ENCODE measurements at places on chromosomes 7 and 10. TPM values are rescaled to one million over a fixed set of nuclear protein-coding genes. Genes with fewer than 3 reads are reported as not detected.

- no peak for DNase-seq
These were observed 199.5 kb downstream of the GPAM start for GRCh38 chr10:111984057-111984456.

NRP1 gene
- total RNA-seq = 21.4 TPM

GRCh38 chr10:11475831-11476434, 135.5 kb downstream of the USP6NL start:
- no peak for DNase-seq

GRCh38 chr7:851204-851603, 18.9 kb downstream of the SUN1 start:
- no peak for DNase-seq

FAM25G gene
- total RNA-seq = not detected

PNLIPRP3 gene
- total RNA-seq = not detected

DNA sequence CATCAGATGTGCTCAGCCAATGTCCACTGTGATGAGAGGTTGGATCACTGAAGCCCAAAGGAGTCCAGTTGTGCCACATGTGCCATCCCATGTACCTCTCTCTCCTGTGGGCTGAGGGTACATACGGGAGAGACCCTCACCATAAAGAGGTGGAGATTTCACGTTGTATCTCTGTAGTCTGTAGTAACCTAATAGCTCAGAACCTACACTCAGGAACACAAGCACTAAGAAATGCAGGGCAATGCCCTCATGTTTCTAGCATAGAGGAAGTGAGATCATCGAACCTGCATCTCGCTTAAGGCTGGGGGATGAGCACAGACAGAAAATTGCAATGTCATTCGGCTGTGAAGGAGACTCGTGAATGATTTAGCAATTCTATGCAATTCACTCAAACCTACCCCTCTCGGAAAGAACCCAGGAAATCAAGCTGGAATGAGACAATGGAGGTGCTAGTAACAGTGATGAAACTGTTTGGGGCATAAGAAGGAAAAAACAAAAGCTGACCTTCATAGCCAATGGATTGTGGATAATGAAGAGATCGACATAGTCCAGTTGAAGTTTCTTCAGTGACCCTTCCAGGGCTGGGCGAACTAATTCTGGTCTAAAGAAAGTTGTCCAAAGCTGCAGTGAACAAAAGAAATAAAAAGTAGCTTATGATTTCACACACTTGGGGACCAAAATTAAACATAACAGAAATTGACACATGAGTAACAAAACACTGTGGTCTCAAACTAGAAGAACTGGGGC, 80.3 kb upstream of the UCN3 start:
- no peak for DNase-seq

DNA sequence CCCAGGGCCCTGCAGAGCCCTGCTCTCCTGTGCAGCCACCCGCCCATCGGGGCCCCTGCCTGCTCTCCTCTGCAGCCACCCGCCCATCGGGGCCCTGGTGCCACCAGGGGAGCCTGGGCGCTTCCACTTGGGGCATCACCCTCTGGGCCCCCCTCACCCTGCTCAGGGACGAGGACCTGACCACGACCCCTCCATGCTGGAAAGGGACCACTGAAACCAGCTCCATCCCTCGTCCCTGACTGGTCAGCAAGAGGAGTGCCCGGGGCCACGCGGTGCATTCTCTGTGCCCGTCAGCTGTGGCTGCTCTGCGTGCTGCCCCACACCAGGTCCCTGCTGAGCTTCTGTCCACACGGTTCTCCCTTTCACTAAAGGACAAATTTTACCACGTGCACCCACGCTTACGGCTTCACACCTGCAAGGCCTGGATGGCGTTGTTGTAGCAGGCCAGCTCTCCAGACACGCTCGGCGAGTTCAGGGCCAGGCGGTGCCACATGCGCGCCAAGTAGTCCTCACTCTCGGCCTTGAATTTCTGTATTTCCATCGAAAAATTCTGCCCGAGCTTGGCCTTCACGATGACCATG, 57.6 kb downstream of the CFAP46 start:
- no peak for DNase-seq

OR13A1 gene
- not detected for total RNA-seq

DNA sequence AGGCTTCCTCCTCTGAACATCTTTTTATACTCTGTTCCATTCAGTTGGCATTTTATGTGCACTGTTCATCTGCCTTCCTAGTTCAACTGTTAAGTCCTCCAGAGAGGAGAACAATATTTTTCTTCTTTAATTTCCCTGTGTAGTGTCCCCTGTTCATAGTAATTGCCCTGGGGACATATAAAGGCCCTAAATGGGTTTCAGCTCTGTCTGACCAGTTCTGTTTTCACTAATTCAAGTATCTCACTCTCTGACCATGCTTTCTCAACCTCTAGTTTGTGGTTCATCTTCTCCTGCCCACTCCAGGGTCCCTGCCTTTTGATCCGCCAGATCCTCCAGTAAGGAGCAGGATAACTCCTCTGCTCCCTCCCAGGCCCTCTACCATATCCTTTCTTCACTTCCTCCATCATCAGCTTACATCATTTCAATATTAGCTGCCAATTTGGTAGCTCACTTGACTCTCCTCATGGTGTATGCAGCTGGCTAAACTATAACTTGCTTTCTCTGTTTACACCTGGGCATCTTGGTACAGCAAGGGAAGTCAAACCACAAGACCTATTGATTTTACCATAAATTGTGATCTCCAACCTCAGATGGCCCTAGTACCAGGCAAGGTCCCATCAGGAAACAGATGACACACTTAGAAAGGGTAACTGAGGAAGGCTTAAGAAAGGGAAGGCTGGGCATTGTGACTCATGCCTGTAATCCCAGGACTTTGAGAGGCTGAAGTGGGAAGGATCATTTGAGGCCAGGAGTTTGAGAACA, 17.7 kb upstream of the C10orf67 start:
- DNase-seq = no peak

DNA sequence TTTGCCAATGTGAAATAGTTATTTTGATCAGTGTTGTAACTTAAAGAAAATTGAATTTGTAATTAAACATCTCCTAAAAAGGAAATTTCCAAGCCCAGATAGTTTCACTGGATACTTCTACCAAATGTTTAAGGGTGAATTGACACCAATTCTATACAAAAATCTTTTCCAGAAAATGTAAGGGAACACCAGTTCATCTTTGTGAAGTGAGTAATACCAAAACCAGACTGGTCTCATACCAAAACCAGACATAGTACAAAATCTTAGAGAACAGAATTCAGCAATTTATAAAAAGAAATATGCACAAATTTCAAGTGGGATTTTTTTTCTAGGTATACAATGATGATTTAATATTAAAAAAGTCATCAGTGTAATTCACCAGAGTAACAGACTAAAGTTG, 86.0 kb upstream of the ZNF32 start:
- no peak for DNase-seq

GRCh38 chr10:14578060-14578952, 196.4 kb downstream of the FAM107B start:
- DNase-seq = no peak

- no peak for DNase-seq
These were observed 534.6 kb upstream of the POM121L12 start for GRCh38 chr7:52500841-52501240.

DNA sequence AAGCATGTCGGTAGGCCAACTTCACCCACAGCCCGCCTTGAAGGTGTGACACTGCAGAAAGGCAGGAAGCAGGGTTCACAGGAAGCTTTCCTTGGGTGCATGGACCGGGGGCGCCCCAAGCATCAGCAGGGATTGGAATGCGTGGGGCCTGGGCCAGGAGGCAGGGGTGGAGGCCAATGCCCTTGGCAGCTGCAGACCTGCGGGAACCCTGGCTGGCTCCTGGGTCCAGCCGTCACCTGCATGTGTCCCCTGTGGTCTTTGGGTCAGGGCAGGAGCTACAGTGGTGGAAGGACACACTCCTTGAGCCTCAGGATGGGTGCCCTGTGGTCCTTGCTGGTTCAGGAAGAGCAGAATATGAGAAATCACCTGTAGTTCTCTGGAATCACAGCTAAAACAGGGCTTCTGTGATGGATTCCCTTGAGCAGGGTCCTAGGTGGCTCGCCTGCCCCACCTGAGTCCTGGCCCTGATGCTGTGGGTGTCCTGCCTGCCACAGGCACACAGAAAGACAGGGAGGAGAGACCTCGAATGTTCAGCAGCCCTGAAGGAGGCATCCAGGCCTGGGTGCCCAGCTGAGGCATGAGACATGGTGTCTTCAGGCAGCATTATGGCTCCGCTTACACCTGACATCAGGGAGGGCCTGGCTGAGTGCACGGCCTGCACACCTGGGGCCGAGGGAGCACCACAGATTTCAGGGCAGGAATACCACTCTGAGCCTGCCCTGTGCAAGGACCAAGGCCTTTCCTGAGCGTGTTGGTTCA, 15.1 kb downstream of the ANTXRL start:
- DNase-seq = no peak

DNA sequence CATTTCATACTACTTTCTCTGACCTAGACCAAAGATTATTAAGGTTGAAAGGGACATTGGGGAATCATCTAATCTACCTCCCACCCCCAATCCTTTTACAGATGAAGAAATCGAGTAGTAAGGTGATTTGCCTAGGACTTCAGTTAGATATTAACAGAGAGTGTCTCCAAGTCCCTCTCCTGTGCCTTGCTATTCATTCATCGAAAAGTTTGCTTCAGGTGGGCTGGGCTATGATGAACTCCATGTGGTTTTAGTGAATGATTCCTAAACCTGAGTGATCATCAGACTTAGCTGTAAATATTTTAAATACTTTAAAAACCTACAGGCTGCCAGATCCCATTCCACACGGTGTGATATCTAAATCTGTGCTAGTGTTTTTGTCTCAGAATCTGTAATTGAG, 259.4 kb upstream of the SORCS1 start:
- DNase-seq = no peak

DNA sequence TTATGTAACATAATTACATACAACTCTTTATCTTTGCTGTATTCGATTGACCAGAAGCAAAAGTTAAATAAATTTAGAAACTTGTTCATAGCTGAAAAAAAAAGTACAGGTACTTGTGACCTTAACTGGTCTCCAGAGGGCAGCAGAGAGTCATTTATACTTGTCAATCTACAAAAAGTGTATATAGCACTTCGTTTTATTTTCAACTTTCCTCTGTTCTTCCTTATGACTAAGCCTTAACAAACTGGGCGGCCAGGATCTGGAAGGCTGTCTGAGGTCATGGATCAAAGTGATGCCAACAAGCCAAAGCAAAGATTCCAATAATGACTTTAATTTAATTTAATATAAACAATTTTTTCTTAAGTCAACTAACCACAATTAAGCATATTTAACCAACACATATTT, 29.8 kb downstream of the C10orf67 start:
- peak; percentile 14 for DNase-seq

GRCh38 chr7:144531181-144531580, 127.7 kb upstream of the NOBOX start:
- DNase-seq = no peak

OR9A2 gene
- total RNA-seq = not detected

MALRD1 gene
- total RNA-seq = 0.75 TPM

DNA sequence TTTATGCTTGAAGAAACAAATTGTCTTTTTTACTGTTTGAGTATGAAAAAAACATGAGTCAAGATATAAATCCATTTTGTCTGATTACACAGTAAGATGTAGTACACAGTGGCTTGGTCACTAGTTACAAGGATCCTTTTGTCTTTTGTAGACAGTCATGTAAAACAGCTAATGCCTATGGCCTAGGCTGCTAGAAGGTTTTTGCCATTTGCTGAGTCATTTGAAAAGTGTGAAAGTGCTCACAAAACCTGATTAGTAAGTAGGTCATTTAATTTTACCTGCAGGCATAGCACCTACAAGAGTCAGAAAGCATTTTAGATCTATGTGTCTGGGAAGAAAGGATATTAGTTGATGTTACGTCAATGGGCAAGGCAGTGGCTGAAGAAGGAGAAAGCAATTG, 819.4 kb downstream of the MAGI2 start:
- DNase-seq = no peak

SLC16A9 gene
- 0.73 TPM for total RNA-seq

- DNase-seq = peak; percentile 31
These were observed 32.6 kb upstream of the PDK4 start for GRCh38 chr7:95628831-95629439.

DNA sequence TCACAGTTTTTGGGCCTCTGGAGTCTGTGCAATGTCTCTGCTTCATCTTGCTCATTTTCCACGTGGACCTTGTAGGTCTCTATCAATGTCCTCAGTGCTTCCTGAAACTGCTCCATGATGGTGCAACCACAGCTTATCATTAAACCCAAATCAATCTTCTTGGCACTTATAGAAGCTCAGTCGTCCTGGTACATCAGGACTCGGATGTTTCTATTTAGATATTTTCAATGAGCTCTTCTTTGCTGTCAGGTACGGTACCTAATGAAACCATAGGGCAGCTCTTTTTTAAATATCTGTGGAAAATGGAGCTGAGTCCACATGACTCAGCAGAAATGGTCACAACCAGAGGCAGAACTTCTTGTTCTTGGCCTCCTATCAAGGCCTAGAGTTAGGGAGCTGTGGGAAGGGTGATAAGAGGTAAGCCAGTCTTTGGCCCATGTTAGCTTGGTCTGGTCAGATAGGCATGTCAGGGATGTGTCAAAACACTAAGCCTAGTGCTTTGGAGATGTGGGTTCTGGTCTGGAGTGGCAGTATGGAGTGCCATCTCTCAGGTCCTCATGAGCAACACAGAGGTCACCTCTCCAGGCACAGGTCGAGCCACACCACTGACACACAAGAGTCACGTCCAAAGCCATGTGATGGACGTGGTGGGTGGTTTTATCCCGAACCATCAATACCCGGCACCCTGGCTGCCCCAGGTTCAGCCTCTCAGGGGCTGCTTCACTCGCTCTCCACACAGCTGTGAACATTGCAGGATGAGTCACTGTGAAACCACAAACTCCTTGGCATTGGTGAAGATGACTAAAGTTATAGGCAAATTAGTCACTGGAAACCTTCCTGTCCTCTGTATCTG, 87.0 kb downstream of the TBXAS1 start:
- peak; percentile 24 for DNase-seq

PITRM1 gene
- 88.6 TPM for total RNA-seq

DNA sequence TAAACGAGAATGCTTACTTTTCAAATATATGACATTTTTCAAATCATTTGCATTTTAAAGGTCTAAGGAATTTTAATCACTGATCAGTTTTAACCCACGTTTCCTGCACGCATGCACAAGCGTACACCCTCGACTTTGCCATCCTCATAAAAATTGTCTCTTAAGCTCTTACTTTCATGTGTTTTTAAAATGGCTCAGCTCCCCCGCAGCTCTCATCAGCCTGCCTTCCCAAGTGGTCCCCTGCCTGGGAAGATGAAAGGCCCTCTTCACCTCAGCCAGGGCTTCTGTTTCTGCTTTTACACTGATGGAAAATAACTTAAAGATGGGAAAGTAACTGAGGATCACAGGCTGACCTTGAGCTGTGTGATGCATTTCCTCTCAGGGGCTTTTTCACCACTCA, 131.6 kb upstream of the LSM8 start:
- DNase-seq = no peak

HTR5A gene
- total RNA-seq = not detected

GLCCI1 gene
- total RNA-seq = 3.3 TPM

- DNase-seq = no peak
These were observed 65.1 kb upstream of the MPP7 start for GRCh38 chr10:28367929-28368484.

GRCh38 chr7:44050121-44050914, 5.8 kb downstream of the DBNL start:
- DNase-seq = no peak
